NCI-H748 treated with DMSO at 0.1 percent for 48 hours (cell line): ENCODE measurements at places on chromosomes 5 and 9.

DNA sequence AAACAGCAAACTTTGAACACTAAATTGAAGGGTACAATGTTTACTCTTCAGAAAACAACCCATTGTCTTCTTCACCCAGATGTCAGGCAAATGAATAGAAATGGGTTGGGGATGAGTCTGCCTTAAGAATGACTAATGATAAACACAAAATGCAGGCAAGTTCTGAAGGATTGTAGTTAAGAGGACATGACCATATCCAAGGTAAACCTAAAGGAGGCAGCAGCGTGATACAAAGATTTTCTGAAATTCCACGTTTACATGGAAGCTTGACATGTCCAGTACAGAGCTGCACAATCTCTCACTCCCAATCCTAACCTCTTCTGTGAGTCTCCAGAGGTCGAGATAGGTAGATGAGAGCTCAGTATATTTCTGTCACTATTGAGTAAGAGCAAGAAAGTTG is 1263.2 kb upstream of the CDH6 start:
- DNase-seq, result no peak

DNA sequence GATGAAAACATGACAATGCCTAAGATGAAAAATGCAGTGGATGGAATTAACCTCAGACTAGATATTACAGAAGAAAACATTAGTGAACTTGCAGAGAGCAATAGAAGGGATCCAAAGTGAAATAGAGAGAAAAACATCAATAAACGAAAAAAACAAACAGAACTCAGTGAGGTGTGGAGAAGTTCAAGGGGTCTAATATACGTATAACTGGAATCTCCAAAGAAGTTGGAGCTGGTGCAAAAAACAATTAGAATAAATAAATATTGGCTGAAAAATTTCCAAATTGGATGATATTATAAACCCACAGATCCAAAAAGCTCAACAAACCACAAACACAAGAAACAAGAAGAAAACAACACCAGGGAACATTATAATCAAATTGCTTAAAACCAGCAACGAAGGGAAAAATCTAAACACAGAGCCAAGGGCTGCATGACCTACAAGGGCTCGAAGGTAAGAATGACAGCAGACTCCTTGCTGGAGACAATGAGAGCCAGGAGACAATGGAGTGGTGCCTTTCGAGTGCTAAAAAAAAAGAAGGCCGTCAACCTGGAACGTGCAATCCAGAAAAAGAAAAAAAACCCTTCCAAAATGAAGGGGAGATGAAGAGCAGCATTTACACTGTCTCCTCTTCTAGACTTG is 11.8 kb downstream of the FAM163B start:
- DNase-seq, result no peak

GRCh38 chr9:113508111-113508749 is 44.7 kb downstream of the RGS3 start:
- DNase-seq, result no peak

DNA sequence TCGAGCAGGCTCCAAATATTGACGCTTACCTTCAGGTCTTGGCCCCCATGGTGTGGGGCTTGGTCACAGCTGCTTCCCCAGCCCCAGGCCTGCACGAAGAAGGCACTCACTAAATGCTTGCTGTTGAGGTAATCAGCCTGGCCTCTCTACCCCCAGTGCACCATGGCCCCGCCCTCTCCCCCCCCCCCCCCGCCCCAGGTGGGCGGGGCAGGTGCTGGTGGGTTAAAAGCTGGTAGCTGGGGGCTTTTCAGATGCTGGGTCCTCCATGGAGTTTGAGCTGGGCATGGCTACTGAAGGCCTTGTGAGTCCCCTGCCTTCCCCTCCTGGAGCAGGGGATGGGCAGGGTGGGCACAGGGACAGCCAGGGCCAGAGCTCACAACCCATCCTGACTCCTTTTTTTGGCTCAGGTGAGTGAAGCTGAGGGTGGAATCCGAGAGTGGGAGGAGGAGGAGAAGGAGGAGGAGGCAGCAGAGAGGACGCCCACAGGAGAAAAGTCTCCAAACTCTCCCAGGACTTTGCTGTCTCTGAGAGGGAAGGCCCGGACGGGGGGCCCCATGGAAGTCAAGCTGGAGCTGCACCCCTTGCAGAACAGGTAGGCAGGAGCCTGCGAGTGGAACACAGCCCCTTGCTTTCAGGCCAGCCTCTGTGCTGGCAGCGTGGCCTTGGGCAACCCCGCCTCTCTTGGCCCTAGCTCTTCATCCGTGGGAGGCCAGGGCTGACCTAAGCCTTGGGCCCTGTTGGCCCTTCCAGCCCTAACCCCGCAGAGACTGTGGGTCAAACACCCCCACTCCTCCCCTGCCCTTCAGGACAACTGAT is 4.4 kb upstream of the TSPAN17 start:
- DNase-seq, result no peak

- DNase-seq, result no peak
Observed at GRCh38 chr5:111699324-111699723, 57.7 kb downstream of the NREP start.

- peak; percentile 22 for DNase-seq
Observed at GRCh38 chr5:148957591-148958202, 105.2 kb downstream of the SH3TC2 start.

DNA sequence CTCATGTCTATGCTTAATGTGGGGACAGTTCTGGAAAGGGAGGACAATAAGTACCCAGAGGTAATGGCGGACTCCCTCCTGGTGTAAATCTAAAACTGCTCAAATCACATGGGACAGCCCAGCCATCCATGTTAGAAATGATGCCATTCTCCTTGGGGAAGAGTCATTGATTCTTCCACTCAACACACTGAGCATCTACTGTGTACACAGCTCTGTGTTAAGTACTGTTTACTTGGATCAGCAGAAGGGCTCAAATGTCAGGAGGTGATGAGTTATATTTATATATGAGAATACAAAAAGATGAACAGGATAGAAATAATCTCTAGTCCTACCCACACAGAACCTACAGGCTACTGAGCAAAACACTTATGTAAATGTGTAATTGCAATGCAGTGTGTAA is 31.8 kb upstream of the NANS start:
- DNase-seq, result no peak

- DNase-seq, result no peak
Observed at GRCh38 chr5:36985387-36985786, 108.8 kb downstream of the NIPBL start.

- DNase-seq, result no peak
Observed at GRCh38 chr5:140674211-140674610, 835 bp upstream of the DND1 start.

GRCh38 chr5:17670353-17670752 is 36.1 kb downstream of the TAF11L14 start:
- no peak for DNase-seq

- DNase-seq, result no peak
Observed at GRCh38 chr5:106801554-106801953, 869.2 kb downstream of the EFNA5 start.

DNA sequence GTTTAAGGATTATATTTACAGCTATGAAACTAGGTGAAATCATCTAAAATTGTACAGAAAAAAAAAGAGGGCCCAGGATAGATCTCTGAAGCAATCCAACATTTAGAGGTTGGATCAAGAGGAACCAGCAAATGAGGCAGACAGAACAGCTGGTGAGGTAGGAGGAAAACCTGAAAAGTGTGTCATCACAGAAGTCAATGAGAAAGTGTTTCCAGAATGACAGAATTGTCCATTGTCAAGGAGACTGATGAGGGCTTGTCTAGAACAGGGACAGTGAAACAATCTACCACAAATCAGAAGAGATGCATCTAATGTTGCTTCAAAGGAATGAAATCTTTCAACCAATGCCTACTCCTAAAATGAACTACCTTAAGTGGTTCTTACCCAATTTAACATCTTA is 6.6 kb downstream of the C5orf63 start:
- DNase-seq, result no peak

DNA sequence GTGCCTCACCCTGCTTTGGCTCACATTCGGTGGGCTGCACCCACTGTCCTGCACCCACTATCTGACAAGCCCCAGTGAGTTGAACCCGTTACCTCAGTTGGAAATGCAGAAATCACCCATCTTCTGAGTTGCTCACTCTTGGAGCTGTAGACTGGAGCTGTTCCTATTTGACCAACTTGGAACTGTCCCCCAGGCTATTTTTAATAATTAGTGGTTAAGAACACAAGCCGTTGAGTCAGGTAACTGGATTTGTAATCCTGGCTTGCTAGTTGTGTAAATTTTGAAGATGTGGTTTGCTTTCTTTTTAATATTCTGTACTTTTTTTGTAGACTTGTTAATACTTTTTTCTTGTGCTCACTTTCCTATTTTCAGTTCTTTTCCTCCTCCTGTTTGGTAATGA is 81.2 kb downstream of the CNTLN start:
- DNase-seq, result no peak

GRCh38 chr5:82162573-82162972 is 115.6 kb downstream of the RPS23 start:
- DNase-seq, result no peak

DNA sequence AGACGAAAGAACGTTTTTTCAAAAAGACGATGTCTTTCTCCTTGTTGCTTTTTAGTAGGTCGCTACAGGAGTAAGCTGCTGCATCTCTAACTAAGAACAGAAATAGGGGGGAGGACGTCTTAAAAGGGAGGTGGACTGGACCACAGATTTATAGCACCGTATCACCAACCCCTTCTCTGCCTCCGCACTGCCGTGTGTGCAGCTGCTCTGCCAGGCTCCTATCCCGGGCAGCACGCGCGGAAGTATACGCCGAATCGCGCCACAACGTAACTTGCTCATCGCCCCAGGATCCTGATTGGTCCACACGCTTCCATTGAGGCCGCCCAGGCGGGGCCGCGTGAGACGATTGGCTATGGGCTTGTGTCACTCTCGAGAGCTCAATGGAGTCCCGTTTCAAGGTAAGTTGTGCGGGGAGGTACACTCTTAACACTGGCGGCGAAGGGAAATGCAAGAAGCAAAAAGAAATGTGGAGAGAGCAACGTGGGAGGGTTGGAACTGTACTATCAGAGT is at the start of gene ELAVL2:
ELAVL2 (minus strand) TSS at position 121 of the 510 bp plus-strand sequence. CDS start 64,006 bp downstream, outside the sequence.
- peak; percentile 98 for DNase-seq

- no peak for DNase-seq
Observed at GRCh38 chr9:88995200-88995577, 3.9 kb downstream of the S1PR3 start.

GRCh38 chr9:96379461-96379860 is 4.0 kb downstream of the SLC35D2 start:
- DNase-seq, result no peak

- DNase-seq, result no peak
Observed at GRCh38 chr5:36423578-36424307, 122.0 kb upstream of the RANBP3L start.

- no peak for DNase-seq
Observed at GRCh38 chr9:123408313-123409262, 52.6 kb downstream of the CRB2 start.

DNA sequence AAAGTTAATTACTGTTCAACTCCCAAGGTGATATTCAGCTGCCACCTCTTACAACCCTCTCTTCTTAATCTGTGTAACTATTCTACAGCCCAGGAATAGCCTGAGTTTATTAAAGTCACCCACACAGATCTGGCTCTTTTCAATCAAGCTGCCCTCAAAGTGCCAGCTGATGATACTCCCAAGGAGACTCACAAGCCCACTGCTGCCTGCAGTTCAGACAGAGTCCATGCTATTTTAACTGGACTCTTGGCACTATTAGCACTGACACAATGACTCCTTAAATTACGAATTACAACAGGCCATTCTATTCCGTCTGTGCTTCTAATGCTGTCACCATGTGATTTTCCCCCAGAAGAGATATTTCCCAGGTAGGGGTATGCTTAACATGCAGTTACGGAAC is 26.3 kb downstream of the REEP5 start:
- no peak for DNase-seq

DNA sequence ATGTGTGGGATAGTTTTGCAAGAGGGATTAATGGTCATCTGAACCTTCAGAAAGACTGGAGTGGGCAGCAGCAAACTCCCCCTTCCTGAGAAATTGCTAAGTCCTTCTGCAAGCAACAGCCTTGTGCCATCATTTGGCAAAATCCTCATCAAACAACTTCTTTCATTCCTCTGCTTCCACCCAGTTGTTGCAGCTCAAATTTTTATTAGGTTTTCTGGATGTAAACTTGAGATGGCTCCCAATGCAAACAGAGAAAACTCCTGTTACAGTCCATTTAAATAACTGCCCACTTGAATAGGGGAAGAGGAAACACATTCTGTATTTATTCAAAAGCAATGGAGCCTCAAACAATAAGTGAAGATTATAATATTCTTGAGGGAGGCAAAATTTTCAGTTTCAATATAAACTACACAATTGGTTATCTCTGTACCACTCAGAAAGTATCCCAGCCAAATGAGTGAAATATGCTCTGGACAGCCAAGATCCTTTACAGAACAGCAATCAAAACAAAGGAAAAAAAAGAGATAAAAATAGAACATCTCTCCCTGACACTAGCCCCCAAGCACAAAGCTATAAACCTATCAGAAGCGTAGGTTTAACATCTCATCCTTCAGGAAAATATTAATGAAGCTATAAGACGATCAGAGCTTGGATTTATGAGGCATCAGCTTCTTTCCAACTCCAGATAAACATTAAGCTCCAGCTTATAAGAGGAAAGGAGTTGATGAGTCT is 17.3 kb upstream of the DAP start:
- no peak for DNase-seq

- DNase-seq, result no peak
Observed at GRCh38 chr5:54646356-54647101, 129.0 kb downstream of the SNX18 start.

DNA sequence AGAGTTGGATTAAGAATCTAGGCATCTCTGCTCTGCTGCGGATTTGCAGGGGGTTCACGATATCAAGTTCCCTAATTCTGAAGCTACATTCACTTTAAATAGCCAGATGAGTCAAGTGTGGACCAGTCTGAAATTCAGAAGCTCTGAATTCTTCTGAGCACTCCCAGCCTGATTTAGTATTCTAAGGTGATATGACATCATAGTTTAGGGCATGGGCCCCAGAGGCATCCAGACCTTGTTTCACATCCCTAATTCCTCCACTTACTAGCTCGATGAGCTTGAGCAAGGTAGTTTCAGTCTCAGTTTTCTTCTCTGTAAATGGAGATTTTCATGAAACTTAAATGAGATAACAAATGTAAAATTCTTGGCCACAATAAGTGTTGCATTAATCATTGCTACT is 65.2 kb downstream of the TMEM167A start:
- DNase-seq, result no peak

GRCh38 chr5:180109920-180110319 is 38.4 kb upstream of the RNF130 start:
- DNase-seq, result no peak

- no peak for DNase-seq
Observed at GRCh38 chr9:36738318-36738976, 165.8 kb downstream of the MELK start.
